ENCODE measurements at places on chromosomes 6 and 20.
A peak's percentile ranks its signal among the peaks of the same experiment; 100 is the strongest.

DNA sequence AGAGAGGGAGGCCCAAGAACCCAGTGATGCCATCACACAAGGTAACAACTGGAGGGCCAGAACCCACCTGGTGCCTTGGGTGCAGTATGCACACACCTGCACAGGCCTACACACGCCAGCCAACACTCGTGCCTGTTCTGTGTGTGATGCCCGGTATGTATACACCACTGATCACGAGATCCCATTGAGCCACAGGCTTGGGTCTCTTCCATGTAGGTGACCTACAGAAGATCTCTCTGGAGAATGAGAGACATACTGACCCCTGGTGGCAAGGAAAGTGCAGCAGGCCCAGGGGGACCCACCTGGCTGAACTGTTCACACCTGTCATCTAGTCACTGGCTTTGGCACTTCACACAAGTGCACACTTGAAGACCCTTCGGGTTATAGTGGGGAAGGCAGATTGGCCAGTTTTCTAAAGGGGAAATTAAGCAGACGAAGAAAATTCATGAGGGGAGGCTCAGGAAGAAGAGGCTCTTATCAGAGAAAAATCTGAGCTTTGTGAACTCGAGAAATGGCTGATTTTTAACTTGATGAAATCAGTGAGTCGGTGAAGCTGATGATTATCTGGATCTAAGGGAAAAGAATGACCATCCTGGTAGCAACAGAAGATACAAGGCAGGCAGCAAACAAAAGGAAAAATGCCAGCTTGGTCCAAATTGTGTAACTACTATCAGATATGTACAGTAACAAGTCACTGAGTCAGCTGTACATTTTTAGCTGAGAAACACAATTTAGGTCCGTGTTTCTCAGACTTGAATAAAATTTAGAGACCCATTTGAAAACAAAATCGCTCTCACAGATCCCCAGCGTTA is 69.1 kb upstream of the PBOV1 start:
- no peak for DNase-seq

DNA sequence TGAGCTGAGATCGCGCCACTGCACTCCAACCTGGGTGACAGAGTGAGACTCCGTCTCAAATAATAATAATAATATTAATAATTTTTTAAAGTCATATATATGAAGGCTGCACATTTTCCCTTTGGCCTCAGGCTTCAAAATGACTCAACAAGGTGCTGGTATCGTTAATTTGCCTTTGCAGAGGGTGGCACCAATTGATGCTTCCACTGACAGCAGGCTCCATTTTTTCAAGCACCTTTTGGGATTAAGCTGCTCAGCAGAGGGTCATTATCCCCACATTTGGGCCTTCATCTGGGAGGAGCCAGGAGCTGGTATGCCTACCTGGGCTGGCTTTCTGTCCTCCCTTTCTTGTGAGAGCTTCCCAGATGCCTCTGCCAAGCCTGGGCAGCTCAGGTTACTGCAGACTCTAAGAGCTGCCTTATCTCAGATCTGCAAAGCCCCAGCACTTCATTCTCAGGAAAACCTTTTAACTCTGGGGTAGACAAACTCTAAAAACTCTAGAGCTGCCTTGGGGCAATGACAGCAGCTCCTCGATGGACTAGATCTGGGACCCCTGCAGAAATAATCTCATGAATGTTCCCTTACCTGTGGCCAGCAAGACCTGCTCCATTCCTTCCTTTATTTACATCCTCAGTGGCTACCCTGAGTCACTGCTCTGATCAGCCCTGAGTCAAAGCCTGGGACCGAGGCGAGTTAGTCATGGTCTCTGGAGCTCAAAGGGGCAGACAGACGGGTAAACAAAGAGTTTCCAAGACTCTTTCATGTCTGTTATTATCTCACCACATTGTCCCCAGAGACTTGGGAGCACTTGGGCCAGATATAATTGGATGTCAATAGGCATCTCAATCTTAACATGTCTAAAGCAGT is 80.0 kb upstream of the EYA2 start:
- DNase-seq: no peak

GRCh38 chr20:19397666-19398065 is 185.2 kb downstream of the SLC24A3 start:
- DNase-seq: no peak

DNA sequence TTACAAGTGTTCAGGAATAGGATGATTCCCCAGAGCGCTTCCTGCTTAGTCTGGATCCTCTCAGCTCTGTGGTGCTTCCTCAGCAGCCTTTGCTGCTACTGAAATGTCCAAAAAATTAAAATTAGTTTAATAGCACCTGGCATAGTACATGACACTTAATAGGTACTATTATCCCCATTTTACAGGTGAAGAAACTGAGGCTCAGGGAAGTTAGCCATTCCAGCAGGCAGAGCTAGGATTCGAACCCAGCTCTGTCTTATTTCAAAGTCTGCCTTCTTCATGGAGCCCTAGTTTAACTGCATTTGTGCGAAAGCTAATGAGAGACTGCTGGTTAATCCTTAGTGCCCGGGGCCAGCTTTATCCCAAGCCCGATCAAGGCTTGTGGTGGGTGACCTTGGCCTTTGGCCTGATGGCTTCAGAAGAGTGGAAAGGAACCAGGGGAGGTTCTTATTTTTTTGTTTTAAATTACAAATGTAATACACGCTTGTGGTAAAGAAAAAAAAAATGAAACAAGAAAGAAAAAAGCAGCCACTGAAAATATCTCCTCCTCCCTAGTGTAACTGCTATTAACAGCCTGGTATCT is 30.1 kb downstream of the TOX2 start:
- no peak for DNase-seq

- no peak for DNase-seq
Observed at GRCh38 chr6:27279513-27280063, 32.1 kb downstream of the PRSS16 start.

DNA sequence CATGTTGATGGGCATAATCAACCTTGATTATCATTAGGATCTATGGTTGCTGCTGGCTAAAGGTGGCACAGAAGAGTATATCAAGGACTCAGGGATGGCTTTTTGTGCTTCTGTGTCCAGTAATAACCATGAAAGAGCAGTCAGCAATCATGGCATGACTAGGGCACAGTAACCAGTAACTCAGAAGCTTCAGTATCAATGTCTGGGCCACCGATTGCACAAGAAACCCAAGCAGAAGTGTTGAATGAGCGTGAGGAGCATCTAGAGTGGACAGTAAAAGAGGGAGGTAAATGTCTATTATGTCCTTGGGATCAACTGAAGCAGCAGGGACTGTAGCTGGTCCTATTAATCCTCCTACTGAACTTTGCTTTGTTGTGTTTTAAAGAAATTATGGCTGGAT is 81.5 kb upstream of the F13A1 start:
- no peak for DNase-seq

DNA sequence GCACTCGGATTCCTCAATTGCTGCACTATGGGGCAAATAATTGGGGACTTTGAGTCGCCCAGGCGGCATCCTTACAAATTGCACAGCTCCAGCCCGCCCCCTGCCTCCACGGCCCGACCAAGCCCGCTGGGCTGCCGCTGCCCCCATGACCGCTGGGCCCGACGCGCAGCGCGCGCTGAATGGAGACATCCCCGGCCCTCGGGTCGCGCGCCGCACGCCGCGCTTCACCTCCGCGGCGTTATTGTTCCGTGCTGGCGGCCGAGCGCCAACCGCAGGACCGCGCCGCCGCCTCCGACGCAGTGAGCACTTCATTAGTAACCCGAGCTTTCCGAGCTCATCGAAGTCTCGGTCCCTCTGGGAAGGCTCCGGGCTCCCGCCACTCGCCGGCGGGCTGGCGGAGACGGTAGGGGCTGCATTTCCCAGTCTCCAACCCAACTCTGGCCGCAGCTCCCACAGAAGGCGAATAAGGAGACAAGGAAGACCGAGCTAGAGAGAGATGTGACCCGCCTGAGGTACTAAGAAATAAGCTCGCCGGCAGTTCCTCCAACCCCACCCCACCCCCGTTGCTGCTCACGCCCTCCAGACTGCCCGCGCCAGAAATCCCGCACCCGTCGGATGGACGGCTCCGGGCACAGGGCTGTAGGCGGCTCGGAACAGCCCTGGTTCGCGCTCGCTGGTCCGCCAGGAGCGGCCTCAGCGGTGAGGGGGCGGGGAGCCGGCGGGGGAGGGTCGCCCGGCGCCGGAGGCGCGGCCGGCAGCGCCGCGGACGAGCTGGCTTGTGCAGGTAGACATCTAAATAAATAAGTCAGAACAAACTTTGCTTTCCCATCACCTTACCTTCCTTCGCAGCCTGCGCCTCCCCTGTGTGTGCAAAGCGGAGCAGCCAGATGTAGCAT is 703 bp downstream of the EPHA7 start:
- peak; percentile 40 for DNase-seq

DNA sequence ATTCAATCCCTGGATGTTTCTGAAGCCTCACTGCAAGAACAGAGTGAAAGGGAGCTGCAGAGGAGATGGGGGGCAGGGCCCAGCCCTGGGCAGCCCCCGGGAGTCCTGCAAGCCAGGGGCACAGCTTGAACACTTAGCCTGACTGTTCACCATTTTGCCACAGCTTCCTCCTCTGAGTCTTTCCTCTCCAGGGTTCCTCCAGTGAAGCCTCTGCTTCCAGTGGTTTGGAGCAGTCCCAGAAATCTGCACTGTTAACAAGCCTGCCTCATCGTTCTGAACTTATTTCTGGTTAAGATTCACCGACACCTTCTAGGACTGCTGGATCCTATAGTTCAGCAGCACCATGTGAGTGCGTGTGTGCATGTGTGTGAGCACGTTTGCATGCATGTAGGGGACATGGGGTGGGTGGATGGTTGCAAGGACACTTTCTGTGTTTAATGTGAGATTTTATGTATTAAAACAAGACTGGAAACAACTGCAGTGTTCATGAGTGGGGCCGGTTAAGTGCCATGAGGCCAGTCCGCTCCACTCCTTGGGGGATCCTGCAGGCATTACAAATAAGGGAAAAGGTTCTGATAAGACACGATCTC is 24.6 kb downstream of the CEBPB start:
- DNase-seq: no peak

GRCh38 chr20:57415771-57416170 is 24.6 kb downstream of the RBM38 start:
- DNase-seq: no peak

DNA sequence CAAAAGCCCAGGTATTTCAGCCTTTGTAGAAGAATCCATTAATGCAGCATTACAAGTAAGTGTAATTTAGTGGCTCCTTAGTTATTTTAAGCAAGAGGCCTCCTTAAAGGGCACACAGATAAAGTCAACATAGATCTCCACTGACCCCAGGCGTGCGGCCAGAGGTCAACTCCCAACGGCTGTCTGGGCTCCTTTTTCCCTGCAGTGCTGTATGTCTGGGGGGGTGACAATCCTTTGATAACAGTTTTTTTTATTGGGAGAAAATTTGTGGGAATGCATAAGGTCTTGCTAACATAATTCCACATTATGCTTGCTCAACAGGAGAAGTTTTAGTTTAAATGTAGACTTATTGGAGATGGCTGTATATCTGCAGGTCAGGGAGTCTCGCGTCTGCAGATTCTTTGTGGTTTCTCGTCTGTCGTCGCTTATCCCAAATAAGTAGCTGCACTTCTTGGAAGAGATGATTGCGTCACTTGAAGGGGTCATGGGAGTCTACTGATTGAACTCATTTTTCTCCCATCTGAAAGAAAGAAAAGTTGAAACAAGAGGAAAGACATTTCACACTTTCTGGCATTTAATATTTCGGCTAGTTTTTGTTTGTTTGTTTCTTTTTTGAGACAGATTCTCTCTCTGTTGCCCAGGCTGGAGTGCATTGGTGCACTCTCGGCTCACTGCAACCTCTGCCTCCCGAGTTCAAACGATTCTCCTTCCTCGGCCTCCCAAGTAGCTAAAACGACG is 151.7 kb upstream of the AKAP12 start:
- DNase-seq: no peak

DNA sequence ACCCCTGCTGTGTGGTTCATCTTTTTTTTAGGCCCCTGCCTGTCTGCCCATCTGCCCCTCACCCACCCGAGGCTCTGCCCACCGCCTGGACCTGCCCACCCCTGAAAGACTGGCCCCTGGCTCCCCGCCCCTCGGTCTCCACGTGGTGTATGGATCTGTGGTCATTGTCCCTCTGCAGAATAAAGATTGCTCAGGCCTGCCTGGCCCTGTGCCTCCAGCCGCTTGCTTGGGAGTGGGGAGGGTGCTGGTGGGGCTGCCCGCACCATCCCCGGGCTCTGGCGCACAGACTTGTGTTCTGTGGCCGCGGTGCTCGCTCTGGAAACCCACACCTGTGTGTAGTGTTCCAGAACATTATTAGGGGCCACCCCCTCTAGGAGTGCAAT is 1.6 kb downstream of the MAP1LC3A start:
- DNase-seq: no peak

- no peak for DNase-seq
Observed at GRCh38 chr6:111543913-111544435, 61.0 kb upstream of the REV3L start.

- DNase-seq: no peak
Observed at GRCh38 chr6:11033825-11034224, 10.3 kb downstream of the ELOVL2 start.

DNA sequence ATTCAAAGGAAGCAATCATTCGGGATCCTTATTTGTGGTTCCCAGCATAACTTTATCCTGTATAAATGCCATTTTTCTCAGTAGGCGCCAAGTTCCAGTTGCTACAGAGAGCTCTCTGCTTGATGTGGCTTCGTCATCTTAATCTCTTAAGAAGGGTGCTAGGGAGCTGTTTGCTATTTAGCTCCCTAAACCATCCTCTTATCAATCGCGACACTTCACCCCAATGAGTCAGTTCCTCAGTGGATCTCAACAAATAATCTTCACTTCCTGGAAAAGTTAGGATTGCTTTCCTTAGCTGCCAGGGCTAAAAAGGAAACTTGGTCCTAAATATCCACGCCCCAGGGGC is 1.3 kb upstream of the NKAIN2 start:
- DNase-seq: no peak

- no peak for DNase-seq
Observed at GRCh38 chr6:139480356-139481165, 106.1 kb upstream of the CITED2 start.

GRCh38 chr6:50984135-50984534 is 165.5 kb downstream of the TFAP2B start:
- no peak for DNase-seq

DNA sequence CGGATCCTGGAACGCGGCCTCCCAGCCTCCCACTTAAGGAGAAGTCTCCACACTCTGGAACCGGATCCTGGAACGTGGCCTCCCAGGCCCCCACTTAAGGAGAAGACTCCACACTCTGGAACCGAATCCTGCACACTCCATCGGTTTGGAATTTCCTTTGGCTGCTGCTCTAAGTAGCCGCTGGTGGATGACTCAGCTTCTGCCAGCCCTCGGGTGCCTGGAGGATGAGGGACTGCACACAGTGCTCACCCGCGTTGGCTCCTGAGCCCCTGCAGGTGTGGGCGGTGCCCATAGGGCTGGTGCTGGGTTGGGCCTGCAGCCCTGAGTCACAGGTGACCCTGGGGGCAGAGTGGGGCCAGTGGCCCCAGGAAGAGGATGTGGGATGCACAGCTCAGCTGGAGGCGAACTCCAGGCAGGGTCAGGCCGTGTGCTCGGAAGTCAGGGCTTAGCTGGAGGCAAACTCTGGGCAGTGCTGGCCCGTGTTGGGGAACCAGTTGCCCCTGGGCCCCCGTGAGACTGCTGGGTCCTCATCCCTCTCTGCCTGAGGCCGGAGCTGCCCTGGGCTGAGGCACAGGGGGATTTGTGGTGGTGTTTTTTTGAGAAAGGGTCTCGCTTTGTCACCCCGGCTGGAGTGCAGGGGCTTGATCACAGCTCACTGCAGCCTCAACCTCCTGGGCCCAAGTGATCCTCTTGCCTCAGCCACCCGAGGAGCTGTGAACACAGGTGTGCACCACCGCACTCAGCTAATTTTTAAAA is 13.9 kb upstream of the TNFRSF6B start:
- peak; percentile 74 for DNase-seq

All from mucosa of descending colon (tissue), 3 donors.